Effector CD8-positive, alpha-beta T cell (primary cell): ENCODE measurements at places on chromosomes 6 and 20.

- no peak for DNase-seq
Measured at GRCh38 chr6:131960371-131961133, 9.4 kb upstream of the CCN2 start.

- no peak for DNase-seq
Measured at GRCh38 chr20:58241766-58242465, 13.5 kb upstream of the ANKRD60 start.

- no peak for DNase-seq
Measured at GRCh38 chr6:44230034-44230675, 6.8 kb downstream of the SLC29A1 start.

GRCh38 chr20:20497242-20497978 is 129.5 kb downstream of the INSM1 start:
- no peak for DNase-seq

GRCh38 chr6:111486921-111487320 is 3.9 kb upstream of the REV3L start:
- no peak for DNase-seq

GRCh38 chr6:90970672-90971071 is 383.8 kb upstream of the MAP3K7 start:
- no peak for DNase-seq

DNA sequence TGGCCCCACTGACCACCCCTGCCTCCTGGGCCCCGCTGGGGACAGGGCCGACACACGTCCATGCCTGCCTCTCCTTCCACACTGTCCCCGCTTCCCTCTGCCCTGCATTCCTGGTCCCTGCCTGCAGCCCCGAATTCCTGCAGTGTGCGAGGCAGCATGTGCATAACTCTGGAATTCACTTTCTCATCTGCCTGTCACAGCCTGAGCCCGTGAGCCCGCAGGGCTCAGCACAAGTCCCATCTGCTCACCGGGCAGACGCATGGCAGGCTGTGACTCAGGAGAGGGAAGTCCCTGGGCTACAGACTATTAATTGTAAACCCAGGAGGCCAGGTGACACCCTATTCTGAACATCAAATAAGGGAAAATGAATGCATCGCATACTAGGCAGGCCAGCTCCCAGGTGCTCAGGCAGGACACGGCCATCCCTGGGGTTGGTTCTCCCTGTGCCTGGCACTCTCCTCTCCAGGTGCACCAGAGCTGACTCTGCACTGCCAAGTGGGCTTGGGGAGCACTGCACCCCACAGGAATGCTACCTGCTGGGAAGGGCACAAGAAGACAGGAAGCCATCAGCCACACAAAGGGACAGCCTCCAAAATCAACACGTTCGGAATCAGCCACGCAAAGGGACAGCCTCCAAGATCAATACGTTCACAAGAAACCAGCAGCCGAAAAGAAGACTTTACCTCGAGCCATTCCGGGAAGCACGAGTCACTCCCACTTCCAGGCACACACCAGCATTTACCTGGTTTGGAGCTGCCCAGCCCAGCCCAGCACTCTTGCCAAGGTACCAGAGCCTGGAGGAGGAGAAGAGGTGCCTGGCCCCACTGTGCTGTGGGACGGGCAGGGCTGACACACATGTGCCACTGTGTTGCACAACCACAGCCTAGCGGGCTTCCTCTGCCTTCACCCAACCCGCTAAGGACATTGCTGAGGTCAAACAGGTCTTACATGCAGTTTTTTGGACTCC is 65.9 kb downstream of the DLL1 start:
- DNase-seq: no peak

DNA sequence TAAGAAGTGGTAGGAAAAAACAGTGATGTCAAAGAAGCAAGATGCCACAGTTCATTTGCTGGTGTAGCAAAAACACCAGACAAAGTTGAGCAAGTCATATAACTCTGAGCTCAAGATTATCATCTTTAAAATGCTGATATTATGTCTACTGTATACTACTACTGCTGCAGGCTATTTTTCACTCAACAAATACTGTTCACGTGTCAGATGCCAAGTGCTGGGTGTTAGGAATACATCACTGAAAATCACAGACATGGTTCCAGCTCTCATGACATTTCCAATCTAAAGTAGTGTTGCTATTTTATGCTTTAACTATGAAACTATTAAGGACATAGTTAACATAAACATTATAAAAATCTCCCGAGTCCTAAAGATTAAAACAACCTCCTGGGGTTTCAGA is 163.0 kb downstream of the NKAIN2 start:
- DNase-seq: no peak

DNA sequence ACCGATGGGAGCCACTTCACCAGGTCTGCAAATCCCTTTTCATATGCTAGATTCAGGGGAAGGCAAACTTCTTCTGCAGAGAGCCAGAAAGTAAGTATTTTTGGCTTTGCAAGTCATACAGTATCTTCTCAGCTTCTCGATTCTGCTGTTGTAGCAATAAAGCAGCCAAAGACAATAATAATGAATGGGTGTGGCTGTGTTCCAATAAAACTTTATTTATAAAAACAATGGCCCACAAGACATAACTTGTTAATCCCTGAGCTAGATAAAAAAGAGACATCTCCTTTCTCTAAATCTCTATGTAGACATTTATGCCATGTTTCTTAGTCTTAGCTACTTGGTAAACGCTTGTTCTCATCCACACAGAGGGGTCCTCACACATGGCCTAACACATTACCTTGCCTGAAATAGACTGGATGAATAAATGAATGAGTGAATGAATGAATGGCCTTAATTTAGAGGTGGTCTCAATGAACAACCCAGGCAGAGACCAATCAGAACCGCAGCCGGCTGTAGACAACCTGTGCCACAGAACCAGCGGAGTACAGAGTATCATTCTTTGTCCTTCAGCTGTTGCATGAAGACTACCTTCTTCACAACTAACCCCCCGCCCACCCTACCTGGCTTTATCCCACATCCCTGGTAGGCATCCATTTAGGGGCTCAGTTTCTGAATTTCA is 13.5 kb upstream of the PREX1 start:
- DNase-seq: no peak

GRCh38 chr6:113315879-113316278 is 541.3 kb upstream of the MARCKS start:
- no peak for DNase-seq

DNA sequence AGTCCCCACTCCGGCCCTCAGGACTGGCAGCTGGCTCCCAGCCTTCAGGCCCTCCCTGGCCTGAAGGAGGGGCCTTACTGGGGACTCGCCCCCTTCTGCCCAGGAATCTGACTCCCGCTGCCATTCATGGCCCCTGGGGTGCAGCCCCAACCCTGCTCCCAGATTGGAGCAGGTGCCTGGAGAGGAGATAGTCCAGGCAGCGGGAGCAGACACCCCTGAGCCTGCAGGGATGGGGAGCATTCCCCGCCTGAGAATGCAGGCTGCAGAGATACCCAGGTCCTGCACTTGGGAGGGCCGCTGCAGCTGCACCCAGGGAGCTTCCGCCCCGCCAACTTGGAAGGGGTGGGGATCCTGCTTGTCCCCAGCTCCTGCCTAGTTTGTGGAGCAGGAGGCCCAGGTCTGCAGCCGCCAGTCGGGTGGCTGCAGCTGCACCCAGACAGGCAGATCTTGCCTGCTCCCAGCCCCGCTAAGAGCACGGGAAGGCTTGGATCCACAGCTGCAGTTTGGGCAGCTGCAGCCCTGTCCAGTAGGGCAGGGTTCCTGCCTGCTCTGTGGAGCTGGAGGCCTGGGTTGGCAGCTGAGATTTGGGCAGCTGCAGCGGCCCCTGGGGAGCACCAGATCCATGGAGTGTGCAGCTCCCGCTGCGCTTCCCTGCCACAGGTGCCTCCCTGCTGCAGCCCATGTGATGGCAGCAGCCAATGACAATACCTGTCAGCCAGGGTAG is 5.2 kb downstream of the GTSF1L start:
- no peak for DNase-seq

- no peak for DNase-seq
Measured at GRCh38 chr20:56454754-56455153, 13.7 kb upstream of the RTF2 start.

DNA sequence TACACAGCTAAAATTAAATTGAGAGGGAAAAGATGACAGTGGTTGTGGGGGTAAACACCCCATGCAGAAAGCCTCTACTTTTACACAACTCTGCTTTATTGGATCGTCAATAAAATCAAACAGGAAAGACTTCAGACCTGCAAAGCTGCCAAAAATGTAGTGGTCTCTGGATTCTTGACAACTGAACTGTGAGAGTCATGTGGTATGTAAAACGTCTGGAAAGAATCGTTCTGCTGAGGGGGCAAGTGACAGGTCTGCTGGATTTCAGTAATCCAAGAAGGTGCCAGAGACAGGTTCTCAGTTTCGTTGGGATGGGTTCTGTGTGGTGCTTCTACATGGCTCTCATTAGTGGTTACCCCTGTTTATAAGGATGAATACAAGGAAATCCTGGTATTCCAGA is 63.3 kb downstream of the TSPYL4 start:
- no peak for DNase-seq

DNA sequence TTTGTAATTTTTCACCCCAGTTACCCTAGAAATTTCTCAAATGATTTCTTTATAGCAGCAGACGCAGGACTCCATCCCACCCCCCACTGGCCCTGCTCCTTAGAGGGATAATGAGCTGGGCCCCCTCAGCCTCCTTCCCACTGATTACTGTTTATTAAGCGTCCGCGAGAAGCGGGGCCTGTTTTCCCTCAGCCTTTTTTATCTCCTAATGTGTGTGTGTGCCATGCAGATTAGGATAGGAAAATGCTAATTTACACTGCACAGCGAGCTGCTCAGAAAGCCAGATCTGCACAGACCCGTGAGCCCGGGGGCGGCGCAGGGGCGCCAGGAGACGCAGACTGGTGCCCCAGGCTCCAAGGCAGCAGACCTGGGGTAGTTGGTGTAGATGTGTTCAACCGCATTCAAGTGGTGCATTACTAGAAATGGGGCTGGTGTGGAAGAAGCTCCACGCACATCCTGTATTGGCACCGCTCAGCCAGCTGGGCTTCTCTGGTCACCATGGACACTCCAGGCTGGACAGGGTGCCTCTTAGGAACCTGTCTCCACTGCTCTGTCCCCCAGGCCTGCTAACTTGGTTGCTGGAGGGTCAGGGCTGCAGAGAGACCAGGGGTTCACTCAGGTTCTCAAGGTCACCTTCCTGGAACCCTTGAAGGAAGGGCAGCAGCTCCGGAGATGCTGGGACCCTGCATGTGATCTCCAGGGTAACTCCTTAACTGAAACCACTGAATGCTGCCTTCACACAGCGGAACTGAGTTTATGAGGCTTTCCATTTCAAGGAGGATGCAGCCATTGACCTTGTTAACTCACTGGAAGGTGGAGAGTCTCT is 256.3 kb downstream of the ERMARD start:
- DNase-seq: no peak

DNA sequence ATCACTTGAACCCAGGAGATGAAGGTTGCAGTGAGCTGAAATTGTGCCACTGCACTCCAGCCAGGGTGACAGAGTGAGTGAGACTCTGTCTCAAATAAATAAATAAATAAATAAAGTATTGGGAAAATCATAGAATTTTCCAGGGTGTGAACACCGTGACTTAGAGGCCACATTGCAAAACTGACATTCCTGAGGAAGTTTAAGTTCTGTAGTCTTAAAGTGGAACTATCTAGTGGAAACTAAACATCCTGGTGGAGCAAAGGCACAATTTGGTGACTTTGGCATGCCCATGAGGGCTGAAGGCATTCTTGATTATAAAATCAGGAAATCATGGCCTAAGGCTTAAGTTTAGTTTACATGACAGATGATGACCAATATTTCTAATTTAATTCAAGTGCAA is 32.7 kb upstream of the MCM3 start:
- no peak for DNase-seq

DNA sequence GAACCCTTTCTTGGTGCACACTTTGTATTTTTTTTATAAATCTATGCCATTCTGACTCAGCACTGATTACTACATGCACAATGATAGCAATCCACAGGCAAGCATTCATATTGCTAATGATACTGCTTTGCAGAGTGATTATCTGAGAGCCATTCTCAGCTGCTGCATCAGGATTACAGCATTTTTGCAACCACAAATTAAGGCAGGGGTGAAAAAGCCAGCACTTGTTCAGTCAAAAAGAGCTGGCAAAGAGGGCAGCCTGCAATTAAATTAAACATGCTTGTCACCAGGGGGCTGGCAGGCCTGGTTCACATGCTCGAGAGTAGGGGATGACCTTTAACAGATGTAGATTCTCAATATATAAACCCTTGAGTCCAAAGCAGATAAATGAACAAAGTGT is 40.7 kb upstream of the SLC17A4 start:
- DNase-seq: no peak

DNA sequence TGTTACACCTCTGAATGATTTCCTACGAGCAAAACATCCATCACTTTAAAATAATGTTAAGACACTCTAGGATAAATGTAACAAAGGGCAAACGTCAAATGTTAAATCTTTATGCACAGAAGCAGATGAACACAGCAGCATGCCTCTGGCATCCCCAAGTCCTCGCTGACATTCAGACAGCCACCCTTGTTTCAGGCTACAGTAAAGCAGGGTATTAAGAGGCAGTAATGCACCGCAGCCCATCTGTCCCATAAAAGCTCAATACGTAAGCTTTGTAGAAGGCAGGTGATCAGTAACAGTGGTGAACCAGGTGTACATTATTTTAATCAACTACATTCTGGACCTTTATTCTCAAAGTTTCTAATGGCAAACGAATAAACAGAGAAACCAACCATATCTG is 64.8 kb downstream of the PPP1R3G start:
- no peak for DNase-seq

- DNase-seq: no peak
Measured at GRCh38 chr20:46773680-46774079, 64.2 kb downstream of the SLC2A10 start.
